ENCODE measurements at places on chromosomes 6 and 20.

DNA sequence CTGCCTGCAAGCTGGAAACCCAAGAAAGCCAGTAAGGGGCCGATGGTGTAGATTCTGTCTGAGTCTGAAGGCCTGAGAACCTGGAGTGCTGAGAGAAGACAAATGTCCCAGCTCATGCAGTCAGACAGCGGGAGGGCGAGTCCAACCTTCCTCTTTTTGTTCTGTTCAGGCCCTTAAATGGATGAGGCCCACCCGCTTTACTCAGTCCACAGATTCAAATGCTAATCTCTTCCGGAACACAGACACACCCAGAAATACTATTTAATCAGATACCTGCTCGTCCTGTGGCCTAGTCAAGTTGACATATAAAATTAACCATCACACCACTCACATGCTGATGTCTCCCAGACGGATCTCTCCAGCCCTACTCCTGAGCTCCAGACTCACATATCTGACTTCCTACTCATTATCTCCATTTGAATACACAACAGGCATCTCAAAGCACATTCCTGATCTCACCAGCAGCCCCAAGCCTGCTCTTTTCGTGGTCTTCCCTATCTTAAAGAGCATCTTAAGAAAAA lies 26.7 kb upstream of the SRC start:
- DNase-seq, result no peak

DNA sequence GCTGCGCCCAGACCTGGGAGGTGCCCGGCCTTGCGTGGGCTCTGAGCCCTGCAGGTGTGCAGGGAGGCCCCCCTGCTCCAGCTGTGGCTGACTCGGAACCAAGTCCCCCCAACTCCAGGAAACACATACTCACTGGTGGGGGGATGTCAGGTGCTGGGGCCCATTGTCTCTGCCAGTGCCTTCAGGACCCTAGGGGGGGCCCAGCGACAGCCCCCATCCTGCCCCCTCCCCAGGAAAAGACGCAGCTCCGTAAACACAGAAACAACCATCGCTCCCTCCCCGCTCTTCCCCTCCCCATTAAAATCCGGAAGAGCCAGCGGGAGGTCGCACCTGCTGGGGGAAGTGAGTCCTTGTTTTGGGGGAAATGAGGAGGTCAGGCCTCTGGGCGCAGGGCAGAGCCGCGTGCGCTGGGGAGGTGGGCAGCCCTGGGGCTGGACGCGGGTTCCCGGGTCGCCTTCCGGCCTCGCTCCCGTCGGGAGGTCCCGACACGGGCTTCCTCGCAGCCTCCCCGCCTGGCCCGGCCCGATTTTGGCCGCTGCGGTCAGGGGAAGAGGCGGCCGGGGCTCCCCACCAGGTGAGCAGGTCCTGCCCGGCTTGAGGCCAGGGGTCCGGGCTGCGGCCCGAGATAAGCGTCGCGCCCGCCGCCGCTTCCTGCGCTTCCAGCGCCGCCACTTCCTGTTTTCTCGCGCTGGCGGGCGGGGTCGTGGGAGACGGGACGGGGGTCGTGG lies 6.2 kb downstream of the C20orf204 start:
- DNase-seq, result peak; percentile 40

- no peak for DNase-seq
These were observed 56.8 kb downstream of the KCNS1 start for GRCh38 chr20:45044084-45044573.

DNA sequence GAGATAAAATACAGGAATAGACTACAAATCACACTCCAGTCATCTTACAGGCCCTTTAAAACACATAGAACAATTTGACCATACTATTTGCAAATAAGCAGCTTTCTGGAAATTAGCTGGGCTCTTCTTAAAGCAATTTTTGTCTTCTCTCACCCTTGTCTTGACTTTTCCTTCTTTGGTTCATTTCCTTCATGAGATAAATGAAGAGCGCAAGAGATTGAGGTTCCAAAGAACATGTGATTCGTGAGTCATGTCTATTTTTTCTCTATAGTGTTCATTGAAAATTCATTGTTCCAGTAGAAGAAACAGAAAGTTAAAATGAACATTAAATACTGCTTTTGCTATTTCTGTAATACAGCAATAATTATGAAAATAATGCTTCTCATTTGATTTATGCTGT lies 33.9 kb downstream of the PRDM1 start:
- no peak for DNase-seq

DNA sequence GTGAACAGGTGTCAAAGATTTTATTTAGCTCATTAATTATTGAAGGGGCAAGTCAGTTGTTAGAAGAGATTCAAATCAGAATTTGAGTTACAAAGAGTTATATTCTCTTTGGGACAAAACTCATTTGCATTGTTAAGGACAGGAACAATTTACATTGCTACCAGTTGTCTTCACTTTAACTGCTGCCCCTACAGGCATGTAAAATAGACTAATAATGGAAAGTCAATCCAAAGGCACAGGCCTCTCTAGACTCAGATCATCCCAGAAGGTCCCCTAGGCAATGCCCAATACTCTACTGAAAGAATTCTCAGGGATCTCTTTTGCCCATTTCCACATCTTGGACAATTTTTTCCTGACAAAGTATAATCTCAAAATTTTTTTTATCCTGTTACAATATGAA lies 95.7 kb downstream of the SCP2D1 start:
- DNase-seq, result no peak

DNA sequence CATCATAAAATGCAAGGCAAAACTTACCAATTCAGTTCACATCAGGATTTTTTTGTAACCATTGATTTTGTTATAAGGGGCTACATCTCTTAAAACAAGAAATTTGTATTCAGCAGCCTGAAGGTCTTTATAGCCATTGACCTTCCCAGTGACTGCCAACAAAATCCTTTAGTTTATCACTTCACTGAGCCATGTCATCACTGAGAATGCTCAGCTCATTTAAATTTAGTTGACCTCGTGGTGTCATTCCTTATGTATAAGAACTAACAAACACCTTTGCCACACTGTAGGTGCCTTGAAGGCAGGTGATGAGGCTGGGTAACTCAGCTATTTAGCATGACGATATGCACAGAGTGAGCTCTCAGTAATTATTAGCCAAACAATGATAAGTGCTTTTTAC lies 77.7 kb downstream of the GRM1 start:
- DNase-seq, result no peak

DNA sequence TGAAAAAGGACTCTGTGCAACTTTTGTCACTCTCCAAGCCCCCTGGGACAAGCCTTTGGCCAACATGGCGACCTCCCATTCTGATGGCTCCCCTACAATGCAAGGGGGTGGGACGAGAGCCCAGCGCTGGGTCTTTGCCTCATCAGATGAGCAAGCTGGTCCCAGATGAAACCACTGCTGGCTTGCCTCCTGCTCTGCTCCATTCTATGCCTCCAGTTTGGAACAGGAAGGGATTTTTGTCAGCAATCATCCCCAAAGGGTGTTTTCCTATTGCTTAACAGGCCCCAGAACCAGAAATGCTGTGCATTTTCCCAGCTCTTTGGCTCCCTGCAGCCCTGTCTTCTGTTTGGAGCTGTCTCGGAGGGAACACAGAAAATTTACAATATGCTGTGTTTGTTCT lies 412.7 kb downstream of the MAFB start:
- no peak for DNase-seq

- DNase-seq, result no peak
These were observed 28.4 kb downstream of the SYNJ2 start for GRCh38 chr6:158009935-158010585.

DNA sequence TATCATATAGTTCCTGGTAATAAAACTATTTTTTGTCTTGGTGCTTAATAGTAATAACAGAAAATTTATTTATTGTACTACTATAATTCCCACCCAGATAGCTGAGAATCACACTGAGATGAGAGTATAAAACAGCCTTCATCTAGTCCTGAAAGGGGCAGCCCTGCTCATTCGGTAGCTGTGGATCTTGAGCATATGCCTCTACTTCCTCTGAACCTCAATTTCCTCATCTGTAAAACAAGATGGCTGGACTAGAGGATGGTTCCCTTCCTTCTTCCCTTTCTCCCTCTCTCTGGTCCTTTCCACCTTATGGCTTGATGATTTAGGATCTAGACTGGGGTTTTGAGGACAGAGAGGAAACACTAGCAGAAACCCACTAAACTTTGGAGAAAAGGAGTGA lies 15.0 kb downstream of the FKBP5 start:
- no peak for DNase-seq

DNA sequence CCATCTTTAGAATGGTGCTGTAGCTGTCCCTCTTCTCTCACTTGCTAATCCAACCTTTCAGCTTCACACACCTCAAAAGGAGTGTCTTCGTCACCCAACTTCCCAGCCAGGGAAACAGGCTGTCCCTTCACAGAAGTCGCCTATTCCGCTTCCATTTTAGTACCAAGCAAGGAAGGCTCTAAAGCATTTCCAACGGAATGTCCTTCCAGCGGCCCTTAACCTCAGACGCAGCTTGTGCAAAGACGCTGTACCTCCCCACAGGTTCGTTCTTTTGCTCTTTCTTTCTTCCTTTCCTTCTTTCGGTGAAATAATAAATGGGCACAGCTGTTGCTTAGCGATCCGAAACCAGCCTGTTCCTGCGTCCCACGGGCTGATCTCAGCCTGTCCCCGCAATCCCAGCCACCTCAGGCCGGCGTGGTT lies 1.5 kb downstream of the PTPRT start:
- no peak for DNase-seq

DNA sequence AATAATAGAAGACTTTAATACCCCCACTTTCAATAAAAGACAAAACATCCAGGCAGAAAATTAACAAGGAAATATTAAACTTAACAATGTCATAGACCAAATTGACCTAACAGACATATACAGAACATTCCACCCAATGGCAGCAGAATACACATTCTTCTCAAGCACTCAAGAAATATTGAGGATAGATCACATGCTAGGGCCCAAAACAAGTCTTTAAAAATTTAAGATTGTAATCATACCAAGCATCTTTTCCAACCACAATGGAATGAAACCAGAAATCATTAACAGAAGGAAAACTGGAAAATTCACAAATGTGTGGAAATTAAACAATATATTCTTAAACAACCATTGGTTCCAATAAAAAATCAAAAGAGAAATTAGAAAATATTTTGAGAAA lies 161.0 kb downstream of the COL12A1 start:
- no peak for DNase-seq

DNA sequence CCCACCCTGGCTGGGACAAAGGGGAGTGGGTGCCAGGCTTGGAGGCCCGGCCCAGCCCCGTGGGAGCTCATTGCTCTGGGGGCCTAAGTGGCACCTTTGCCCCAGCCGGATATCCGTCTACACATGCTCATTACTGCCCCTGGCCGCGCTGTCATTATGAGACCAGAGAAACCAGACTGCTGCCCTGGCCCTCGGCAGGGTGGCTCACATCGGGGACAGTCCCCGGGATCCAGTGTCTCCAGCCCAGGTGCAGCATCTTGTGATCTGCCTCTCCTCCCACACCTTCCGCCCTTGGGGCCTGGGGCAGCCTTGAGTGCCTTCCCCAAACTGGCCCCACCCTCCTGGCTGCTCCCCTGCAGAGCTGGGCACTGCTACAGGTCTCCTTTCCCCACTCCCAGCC lies 4.9 kb downstream of the SRMS start:
- no peak for DNase-seq

GRCh38 chr6:149112976-149113375 lies 204.5 kb upstream of the TAB2 start:
- no peak for DNase-seq

- no peak for DNase-seq
These were observed 559.6 kb downstream of the RFPL4B start for GRCh38 chr6:112906726-112907125.

DNA sequence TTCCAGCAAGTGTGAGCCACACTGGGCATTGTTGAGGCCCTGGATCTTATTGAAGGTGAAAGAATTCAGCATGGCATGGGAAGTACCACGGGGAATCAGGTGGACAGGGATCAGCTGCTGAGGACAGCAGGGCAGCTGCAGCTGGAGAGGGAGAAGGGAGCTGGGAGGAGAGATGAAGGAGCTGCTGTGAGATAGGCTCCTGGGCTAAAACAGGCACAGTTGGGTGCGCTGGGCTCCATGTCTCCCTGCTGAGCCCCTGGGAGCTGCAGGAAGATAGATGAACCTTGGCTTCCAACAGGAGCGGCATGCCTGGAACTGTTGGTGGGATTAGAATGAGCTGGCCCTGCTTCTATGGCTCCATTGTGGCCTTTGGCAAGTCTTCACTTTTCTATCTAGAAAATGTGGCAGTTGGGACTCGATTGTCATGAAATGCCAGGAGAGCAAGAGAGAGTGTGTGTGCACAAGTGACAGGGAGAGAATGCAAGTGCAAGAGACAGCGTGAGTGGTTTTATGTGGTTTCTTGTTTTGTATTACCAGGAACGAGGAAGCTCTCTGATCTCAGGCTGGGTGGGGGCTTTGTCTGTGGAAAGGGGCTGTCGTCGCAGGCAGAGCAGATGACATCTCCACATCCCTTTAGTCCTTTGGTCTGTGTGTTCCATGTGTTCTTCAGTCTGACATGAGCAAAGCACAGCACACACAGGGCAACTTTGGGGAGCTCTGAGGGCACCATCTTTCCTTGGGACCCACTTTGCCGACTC lies 20.4 kb downstream of the SNPH start:
- no peak for DNase-seq

DNA sequence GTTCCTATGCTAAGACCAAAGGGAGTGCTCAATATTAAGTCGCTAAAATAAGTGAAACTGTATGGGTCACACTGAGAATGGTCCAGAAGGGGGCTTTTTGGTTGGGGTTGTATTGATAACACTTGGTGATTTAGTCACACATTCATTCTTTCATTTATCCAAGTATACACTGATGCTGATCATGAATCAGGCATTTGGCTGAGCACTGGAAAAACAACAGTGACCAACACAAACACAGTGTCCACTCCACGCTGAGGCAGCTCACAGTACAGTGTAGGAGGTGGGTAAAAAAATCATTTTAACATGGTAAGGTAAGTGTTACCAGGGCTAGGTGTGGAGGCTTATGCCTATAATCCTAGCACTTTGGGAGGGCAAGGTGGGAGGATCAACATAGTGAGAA lies 9.2 kb upstream of the FAM83C start:
- DNase-seq, result no peak

DNA sequence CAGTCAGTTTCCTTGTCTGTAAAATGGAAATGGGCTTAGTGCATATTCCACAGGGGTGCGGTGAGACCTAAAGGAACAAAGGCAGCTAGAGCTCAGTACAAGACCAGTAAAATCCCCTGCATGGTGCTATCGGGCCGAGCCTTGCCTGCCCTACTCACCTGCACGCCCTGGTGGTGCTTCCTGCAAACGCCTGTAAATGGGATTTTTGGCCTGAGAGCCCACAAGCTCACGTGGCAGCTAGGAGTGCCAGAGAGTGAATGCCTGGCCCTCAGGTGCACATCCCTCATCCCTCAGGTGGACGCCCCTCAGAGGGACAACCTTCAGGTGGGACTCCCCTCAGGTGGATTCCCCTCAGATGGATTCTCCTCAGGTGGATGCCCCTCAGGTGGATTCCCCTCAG lies 48.0 kb upstream of the VSX1 start:
- DNase-seq, result no peak
